Hepatocyte (in vitro differentiated cells): ENCODE measurements at places on chromosomes 6 and 20.

DNA sequence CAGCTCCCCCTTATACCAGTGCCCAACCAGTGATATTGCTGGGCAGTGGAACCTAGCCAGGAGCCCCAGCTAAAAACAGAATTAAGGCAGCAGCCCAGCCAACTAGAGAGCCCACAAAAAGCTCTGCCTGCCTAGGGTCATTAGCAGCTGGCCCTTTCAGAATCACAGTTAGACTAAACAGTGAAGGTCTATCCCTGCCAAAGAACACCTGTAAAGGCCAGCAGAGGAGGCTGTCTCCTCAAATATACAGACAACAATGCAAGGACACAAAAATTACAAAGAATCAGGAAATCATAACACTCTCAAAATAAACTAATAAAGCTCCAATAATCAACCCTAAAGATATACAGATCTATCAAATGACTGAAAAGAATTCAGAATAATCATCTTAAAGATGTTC is 77.8 kb upstream of the HTR1E start:
- DNase-seq, result no peak

DNA sequence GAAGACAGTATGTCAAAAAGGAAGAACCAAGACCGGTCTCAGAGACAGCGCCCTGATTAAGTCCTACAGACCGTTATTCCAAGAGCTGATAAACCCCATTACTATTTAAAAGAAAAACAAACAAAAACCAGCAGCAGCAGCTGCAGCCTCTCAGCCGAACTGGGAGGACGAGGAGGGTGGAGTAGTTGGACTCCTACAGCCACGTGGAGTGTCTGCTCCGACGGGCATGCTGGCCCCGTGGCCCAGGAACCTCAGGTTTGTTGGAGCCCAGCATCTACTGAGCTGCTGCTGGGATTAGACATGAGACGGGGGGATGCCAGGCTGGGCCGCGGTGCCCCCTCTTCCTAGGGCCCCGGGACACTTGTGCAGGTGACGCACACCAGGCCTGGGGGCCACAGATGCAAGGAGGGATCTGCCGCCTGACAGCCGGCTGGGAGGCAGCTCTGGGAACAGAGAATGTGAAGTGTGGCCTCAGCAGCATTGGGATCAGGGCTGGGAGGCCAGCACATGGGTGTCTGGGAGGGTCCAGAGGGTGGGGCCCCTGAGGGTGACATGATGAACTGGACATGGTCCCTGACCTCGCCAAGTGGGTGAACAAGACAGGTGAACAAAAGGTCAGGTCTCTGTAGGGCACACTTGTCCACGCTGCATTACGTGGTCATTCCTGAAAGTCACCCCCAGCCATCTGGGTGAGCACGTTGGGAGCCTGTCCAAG is 2.9 kb upstream of the ZBTB46 start:
- DNase-seq, result no peak

GRCh38 chr6:43254138-43254817 is 11.0 kb downstream of the TTBK1 start:
- DNase-seq, result no peak

GRCh38 chr20:44522841-44523240 is 971 bp upstream of the SERINC3 start:
- DNase-seq, result no peak

DNA sequence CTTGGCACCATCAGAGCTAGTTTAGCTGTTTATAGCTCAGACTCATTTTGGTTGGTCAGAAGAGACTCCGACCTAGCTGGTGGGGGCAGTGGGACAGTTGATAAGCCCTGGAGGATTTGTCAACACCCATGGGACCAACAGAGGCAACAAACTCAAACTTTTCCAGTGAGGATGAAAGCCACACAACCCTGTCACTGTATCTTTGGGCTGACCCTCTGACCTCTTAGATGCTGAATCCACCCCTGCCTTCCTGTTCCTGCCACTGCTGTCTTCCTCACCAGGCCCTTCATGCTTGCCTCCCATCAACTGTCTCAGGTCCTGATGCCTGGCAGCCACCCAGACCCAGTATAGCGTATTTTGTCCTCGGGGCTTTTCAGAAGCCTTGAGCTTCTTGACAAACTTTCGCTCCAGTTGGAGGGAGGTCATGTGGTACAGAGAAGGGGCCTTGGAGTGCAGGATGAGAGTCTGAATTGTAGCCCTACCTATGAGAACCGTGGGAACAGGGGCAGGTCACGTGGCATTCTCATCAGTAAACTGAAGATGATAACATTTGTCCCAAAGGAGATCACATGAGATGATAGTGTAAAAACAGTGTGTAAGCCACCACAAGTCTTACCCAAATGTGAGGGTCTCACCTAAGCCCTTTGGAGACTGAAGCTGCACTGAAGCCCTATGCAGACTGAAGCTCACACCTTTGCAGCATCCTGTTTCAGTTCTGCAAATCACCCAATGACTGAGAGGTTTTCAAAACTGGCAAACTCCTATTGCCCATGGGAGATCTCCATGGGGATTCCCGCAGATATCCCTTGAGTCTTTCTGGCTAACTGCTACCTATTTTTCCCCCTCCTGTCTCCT is 72.0 kb upstream of the F13A1 start:
- DNase-seq, result no peak

GRCh38 chr6:33118525-33119123 is 42.8 kb downstream of the HLA-DPB1 start:
- peak; percentile 69 for DNase-seq

- DNase-seq, result no peak
These were observed 24.3 kb upstream of the ZNF217 start for GRCh38 chr20:53617791-53618489.

DNA sequence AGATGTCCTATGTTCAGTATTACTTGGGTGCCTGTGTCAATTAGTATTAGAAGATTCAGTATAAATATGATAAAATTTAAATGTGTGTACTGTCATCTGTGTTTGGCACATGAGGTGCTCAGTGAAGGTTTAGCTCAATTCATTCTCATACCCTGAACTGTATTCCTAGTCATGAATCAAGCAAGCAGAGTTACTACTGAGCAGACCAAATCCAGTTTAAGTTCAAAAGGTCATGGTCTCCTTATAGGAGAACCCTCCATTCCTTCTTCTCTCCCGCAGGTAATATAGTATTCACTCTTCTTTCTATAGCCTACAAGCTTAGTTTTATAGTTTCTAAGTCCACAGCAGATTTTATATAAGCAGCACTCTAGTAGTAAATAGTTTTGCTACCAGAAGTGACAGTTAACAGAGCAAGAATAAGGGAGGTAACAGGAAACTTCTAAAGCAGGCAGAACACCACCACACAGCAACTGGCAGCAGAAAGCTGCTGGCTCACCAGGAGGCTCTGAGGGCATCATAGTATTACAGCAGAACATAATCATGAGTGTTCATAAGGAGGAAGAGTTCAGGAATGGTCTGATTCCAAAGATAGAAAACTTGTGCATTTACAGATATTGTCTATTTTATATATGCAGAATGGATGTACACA is 133.2 kb downstream of the SLC16A10 start:
- no peak for DNase-seq

DNA sequence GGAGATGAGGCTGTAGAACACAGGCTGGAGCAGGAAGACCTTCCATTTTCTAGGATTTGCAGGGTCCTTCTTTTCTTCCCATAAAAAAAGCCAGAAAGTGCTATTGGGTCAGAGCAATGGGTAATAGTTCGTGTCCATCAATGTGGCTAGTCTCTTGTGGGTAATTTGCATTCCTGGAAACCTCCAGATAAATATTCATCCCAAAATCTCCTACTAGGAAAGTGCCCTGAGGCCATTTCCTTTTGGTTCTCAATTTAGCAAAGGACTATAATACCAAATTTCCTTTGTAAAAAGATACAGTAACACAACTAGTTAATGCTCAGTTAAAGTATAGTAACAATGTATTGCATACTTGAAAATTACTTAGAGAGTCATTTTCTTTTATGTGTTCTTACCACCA is 138.1 kb upstream of the TAB2 start:
- DNase-seq, result no peak

GRCh38 chr6:35237476-35237875 is 22.1 kb upstream of the ZNF76 start:
- DNase-seq, result peak; percentile 35

DNA sequence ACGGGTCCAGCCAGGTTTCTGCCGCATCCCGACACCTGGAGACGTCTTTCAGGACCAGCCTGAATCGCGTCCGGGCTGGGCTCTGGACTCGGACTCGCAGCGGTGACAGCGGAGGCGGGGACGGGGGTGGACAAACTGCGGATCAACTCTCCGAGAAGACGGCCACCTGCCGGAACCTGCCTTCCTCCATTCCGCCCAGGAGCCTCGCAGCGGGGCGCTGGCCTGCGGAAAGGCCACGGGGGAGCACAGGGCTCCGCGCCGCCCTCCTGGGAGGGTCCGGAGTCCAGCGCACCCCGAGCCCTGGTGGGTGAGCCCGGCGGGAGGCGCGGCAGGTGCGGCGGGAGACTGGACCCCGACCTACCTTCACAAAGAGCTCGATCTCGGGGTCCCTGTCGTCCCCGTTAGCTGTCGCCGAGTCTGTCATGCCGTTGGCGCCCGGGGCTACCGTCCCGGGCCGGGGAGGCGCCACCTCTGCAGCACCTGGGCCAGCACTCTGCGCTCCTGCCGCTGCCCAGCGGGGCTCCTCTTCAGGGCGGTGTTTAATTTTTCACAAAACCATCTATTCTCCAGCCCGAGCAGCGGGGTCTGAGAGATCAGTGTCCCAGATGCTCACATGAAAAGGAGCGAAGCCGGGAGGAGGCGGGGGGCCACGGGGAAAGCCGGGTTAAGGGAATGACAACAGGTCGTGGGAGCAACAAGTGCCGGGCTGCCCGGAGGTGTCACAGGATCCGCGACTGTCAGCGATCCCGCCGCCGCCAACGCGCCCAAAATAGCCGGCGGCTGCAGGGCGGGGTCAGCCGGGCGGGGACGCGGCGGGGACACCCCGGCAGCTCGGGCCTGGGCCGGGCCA is at the start of gene CLIC5:
Gene CLIC5, minus strand, starts transcription at position 742 of the 850 bp plus-strand sequence. Its CDS starts 318 bp downstream, at position 424.
- DNase-seq, result peak; percentile 57

GRCh38 chr20:62728028-62728780 is 19.6 kb downstream of the NTSR1 start:
- DNase-seq, result no peak

DNA sequence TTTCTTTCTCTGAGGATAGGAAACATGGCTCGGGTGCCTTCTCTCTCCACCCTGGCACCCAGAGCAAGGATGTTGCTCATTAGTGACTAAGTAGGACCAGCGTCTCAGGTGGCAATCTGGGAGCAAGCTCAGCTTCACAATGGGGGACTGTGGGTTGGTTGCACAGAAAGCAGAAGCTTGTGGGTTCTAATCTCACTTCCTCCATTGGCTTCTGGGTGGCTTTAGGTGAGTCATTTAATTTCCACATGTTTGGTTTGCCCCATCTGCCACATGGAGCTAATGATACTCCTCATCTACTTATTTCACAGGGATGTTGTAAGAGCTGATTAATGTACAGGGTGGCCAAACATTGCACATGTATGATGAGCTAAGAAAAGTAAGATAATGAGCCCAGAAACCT is 54.8 kb upstream of the AKIRIN2 start:
- no peak for DNase-seq

GRCh38 chr6:73028893-73029450 is 196.3 kb downstream of the KHDC1L start:
- DNase-seq, result no peak

GRCh38 chr6:144482142-144482541 is 197.0 kb downstream of the UTRN start:
- peak; percentile 85 for DNase-seq

- DNase-seq, result no peak
These were observed 65.9 kb downstream of the PREP start for GRCh38 chr6:105336986-105337385.

DNA sequence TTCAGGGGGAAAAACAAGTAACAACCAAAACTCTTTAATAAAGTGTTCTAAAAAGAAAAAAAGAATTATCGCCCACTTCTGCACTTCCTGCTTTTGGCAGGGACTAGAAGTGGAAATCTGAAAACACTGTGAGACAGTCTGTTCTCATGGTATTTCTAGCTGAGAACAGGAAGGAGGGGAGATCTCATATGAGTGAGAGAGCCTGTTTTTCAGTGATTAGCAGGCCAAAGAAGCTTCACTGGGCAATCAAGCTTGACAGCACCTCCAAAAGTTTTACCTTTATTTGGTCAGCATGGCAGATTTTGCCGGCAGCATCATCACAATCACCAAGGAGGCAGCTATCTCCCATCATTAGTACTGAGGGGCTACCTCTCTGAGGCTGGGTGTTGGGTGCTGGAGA is 79.5 kb upstream of the ATXN1 start:
- DNase-seq, result no peak

GRCh38 chr6:14440215-14440910 is 322.8 kb downstream of the CD83 start:
- DNase-seq, result no peak

DNA sequence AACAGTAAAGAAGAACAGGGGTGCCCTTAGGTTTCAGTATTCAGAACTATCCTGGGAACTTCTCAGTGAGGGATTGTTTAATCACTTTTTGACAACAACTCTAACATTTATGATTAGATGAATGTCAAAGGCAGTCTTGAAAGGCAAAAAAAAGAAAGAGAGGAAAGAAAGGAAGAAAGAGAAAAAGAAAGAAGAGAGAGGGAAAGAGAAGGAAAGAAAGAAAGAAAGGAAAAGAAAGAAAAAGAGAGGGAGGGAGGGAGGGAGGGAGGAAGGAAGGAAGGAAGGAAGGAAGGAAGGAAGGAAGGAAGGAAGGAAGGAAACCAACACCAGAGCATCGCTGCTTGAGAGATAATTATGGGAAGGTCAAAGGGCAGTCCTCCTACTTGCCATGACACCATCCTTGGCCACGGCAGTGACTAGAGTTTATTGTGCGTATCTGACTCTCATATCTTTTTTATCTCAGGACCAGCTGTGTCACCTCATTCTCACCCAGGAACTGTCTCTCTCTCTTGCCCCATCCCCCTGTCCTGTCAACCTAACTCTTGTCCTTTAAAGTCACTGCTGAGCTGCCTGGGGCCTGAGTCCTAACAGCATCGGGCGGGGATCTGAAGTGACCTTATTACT is 96.8 kb upstream of the ATXN1 start:
- peak; percentile 12 for DNase-seq

GRCh38 chr20:44597516-44597915 is 15.1 kb downstream of the PKIG start:
- DNase-seq, result no peak

GRCh38 chr20:20204256-20204655 is 151.9 kb downstream of the CFAP61 start:
- no peak for DNase-seq

GRCh38 chr6:168264593-168265335 is 54.8 kb downstream of the DACT2 start:
- peak; percentile 74 for DNase-seq

- DNase-seq, result no peak
These were observed 72.0 kb downstream of the TTLL2 start for GRCh38 chr6:167396659-167397490.

GRCh38 chr6:92069781-92070180 is 1349.6 kb downstream of the EPHA7 start:
- no peak for DNase-seq

GRCh38 chr20:59499863-59500262 is 104.5 kb upstream of the PHACTR3 start:
- DNase-seq, result no peak

- no peak for DNase-seq
These were observed 18.2 kb downstream of the KIF25 start for GRCh38 chr6:168015482-168016175.

GRCh38 chr6:31186052-31186734 is 15.7 kb upstream of the POU5F1 start:
- DNase-seq, result no peak

- DNase-seq, result no peak
These were observed 76.7 kb upstream of the CARMIL1 start for GRCh38 chr6:25202504-25202903.
